ENCODE measurements at places on chromosomes 7 and 10. TPM values are rescaled to one million over a fixed set of nuclear protein-coding genes. Genes with fewer than 3 reads are reported as not detected.

DNA sequence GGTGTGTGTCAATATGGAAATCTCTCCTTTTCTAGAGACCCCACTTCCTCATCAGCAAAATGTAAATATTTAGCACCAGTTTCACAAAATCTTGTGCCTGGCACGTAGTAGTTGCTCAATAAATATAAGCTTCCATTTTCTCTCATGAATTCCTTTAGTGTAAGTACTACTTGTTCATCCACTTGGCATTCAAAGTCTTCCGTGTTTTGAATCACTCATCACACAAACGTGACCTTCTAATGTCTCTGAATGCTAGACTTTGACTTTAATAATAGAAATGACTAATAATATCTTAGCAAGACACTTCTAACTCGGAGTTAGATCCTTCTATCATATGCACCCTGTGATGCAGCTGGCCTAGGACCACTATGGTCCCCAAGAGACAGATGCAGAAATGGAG lies 168.7 kb upstream of the ZNF32 start:
- DNase-seq: no peak

KCNMA1 gene
- total RNA-seq: 91.9 TPM

DNA sequence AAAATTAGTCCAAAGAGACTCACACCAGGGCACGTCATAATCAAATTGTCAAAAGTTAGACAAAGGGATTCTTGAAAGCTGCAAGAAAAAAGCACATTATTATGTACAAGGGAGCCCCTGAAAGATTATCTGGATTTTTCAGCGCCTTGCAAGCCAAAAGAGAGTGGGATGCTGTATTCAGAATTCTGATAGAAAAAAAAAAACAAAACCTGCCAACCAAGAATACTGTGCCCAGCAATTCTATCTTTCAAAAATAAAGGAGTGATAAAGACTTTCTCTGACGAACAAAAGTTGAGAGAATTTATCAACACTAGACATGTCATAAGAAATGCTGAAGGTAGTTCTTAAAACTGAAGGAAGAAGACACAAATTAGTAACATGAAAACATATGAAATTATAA lies 240.2 kb downstream of the SNX13 start:
- no peak for DNase-seq

GRCh38 chr7:2504128-2504888 lies 15.3 kb upstream of the LFNG start:
- DNase-seq: no peak

DNA sequence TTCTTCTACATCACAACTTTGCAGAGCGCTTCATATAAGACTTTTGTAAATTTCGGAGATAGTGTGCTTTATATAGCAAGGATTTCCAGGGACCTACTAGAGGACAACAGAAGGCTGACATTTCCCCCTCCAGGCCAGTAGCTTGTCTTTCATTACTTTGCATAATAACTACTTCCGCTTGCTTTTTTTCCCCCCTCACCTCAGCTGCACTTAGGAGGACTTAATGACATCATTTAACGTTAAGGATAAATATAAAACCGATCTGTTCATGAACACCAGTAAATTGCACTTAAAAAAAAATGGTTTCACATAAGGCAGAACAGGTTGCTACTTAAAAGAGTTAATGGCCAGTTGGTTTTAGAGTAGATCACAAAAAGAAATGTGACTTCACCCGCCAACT lies 172.3 kb downstream of the AUTS2 start:
- no peak for DNase-seq

- no peak for DNase-seq
Observed at GRCh38 chr7:18354108-18355085, 141.2 kb upstream of the HDAC9 start.

DNA sequence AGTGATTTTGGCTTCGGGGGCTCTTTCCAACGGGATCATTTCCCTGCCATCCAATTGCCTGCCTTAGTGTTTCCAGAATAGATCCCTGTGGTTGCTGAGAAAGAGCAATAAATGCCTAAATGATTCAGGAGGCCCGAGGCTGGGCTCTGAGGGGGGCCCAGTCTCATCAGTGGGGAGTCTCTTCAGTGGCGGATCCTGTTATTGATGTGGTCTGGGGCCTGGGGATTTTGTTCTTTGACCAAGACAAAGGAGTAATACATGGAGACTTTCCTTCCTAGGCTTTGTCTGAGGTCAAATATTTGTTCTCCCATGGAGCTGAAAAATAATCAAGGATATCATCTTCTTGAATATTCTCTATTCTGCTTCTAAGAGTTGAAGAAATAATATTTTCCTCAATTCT lies 40.8 kb downstream of the TAS2R41 start:
- DNase-seq: no peak

- no peak for DNase-seq
Observed at GRCh38 chr7:33350577-33350976, 221.2 kb downstream of the BBS9 start.

TMEM213 gene
- total RNA-seq: not detected

DNA sequence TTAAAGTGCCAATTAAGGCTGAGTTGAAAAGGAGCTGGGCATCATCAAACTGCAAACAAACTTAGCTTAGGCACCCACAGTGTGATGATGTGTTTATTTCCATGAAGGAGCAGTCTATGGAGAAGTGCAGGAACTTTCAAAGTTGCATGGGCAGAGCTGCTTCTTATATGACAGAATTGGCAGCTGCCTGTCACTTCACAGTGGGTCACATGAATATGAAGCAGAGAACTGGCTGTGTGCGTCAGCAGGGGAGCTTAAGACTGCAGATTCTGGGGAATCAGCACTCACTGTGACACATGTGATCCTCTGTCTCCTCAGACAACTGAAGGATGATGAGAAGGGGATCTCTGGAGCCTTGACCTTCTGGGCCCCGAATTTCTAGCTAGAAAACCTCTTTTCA lies 36.6 kb downstream of the RBM28 start:
- DNase-seq: no peak

SCRN1 gene
- 189 TPM for total RNA-seq

GRCh38 chr10:71459513-71459912 lies 62.8 kb downstream of the CDH23 start:
- no peak for DNase-seq

TEX36 gene
- not detected for total RNA-seq

DNA sequence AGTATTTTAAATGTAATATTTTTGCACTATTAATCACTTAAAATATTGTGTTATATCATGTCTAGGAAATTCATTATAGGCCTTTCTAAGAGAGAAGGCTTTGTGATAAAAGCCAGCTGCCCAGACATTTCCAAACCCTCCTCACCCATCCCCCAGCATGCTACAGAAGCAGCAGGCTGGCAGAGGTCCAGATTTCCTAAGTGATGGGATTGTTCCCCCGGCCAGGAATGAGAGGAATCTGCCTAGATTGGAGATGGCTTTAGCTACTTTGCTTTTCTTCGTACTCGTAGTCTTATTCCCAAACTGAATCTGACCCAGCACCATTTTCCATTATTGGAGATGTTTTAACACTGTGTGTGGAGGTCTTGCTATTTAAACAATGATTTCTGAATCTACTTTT lies 29.4 kb downstream of the CDK14 start:
- no peak for DNase-seq

DNA sequence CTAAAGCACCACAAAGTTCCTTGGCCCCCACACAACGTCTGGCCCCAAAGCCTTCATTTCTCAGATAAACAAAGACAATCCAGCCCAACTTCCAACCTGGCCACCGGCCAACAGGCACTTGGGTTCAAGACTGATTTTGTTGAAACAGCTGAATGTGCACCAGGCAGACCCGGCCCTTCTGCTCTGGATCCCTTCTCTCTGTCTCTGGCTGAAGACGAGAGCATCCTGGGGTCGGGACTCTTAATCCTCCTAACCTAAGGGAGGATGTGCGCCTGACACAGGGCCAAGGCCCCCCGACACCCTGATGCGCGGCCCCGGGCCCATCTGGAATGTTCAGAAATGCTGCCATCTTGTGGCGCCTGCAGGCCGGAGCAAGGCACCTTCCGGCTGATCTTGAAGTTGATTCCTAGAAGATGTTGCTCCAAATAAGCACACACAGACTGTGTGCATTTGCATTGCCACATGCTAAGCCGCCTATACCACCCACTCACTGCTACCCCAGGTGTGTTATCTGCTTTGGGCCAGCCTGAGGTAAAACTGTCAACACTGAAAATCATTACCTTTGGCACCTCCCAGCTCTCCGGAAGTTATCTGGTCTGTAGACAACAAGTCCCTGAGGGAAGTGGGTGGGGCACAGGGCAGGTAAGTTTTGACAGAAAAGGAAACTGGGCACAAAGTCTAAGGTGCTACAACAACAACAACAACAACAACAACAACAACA lies 98.4 kb upstream of the HABP2 start:
- no peak for DNase-seq

All from Panc1 (cell line).